ENCODE measurements at places on chromosomes 13 and 19.
A peak's percentile ranks its signal among the peaks of the same experiment; 100 is the strongest.

DNA sequence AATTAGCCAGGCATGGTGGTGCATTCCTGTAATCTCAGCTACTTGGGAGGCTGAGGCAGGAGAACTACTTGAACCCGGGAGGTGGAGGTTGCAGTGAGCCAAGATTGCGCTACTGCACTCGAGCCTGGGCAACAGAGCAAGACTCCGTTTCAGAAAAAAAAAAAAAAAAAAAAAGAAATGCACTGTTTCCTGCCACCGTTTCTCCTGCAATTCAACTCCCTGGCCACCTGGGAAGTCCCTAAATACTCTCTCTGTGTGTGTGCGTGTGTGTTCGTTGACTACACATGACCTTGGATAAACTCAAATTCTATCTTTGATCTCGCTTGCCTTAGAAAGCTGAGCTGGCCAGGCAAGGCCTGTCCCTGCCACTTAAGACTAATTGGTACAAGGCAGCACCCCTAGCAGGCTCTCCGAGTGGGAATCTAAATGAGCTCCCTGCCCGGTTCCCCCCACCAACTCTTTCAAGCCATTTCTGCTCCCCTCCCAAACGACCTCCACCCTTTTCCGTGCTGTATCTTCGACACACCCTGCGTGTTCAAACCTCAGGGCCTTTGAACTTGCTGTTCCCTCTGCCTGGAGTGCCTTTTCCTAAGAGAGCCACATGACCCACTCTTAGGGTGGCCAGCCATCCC lies 5.2 kb upstream of the BCAT2 start:
- peak; percentile 86 for DNase-seq

- DNase-seq = no peak
These were observed 3.0 kb downstream of the SLC15A1 start for GRCh38 chr13:98749501-98749900.

- DNase-seq = no peak
These were observed 47.7 kb downstream of the KLF2 start for GRCh38 chr19:16372065-16372915.

DNA sequence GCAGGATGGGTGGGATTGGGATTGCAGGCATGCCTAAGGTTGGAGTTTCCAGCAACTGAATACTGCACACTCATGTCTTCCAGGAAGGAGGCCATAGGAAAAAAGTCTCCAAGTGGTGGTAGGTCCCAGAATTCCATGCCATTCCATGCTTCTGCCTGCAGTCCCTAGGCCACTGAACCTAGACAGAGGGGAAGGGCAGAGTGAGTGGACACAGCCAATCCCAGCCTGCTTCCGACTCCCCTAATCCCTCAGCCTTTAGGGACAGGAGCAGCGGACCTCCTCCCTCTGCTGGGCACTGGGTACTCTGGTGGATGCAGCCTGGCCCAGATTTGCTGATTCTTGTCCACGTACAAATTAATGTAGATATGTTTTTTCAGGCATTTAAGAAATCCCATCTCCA lies 17.0 kb downstream of the VSTM2B start:
- no peak for DNase-seq

DNA sequence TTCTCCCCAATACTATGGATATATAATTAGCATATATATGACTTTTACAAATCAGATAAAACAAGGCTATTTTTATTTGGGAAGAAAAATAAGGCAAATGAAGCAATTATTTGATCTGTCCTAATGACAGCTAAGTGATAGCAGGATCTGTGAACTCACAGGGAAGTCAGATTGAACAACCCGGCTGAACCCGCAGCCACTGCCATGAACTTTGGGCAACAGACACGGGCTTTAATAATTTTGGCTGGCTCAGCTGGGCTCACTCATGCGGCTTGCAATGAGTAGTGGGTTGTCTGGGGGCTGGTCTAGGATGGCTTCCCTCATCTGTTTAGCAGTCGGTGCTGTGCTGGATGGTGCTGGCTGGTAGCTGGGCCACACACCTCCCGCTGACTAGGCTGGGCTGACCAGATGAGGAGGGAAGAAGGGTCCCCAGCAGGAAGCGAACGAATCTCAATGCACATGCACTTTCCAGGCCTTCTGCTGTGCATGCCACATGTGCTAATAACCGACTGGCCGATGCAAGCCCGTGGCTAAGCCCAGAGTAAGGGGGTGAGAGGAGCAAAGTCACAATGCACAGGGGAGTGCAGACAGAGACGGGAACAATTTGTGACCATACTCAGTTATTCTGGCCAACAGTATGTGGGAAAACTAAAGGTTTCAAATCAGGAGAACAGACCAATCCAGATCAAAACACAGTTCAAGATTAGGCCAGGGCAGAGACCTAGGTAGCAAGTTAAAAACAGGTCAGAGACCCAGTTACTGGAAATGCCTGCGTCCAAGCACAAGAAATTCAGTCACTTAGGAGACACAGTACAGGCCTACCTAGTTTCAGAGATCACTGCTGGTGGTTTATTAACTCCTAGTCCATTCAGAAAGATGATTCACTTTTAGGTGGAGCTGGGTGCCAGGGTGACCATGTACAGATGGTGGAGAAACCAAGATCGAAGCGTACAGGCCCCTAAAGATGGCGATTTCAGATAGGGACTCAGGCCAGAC lies 22.3 kb downstream of the CRYL1 start:
- no peak for DNase-seq

GRCh38 chr19:3897936-3898335 lies 17.5 kb downstream of the ATCAY start:
- DNase-seq = no peak

DNA sequence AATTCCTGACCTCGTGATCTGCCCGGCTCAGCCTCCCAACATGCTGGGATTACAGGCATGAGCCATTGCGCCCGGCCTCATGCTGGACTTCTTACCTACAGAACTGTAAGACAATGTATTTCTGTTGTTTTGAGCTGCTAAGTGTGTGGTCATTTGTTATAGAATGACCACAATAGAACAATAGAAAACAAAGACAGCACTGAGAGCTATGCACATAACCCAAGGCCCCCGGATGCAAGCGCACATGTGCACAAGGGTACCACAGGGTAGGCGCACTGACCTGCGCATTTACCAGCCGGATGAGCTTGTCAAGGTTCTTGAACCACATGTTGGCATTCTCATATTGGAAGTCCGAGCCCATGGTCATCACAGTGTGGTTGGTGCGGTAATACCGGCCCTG lies 5.6 kb downstream of the MAN2B1 start:
- DNase-seq = no peak

GRCh38 chr19:12774588-12775555 lies at the start of gene HOOK2:
TSS of gene HOOK2 (minus strand) at chr19:12775552. CDS start at chr19:12775449, 103 bp downstream.
- no peak for DNase-seq

- peak; percentile 83 for DNase-seq
These were observed 1.8 kb upstream of the ANGPTL4 start for GRCh38 chr19:8361921-8362793.

DNA sequence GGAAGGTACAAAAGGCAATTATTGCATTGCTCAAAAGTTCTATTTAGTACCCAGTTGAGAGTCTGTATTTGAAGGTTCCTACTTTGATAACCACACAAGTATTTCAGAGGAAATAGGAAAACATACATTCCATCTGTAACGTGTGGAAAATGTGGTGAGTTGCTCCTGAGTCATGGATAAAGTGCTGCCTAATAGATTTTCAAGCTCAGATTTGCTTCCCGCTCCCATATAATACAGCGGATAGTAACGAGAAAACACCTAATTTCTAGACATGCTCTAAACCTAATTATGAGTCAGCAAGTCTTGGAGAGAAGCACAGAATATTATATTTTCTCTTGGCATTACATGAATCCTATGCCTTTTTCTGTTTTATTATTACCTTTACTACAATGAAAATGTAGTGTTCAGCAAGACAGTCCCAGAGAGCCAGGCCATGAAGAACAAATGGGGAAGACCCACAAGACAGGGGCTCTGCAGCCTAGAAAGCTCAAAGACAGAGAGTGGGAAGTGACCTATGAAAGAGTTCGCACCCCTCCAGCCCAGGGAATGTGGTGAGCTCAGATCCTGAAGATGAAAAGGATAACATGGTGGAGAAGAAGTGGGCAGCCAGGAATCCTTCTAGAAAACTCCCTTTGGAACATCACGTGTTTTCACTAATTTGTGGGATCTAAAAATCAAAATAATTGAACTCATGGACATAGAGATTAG lies 116.1 kb downstream of the STARD13 start:
- DNase-seq = no peak

- DNase-seq = no peak
These were observed 11.6 kb downstream of the AKAP11 start for GRCh38 chr13:42283574-42283973.

GRCh38 chr13:33204130-33204927 lies 81.2 kb downstream of the STARD13 start:
- no peak for DNase-seq

- DNase-seq = peak; percentile 53
These were observed at the start of the genes PRDX2 and THSD8 for GRCh38 chr19:12801466-12802266. TSS of gene PRDX2 (minus strand) at chr19:12801800. CDS start at chr19:12801261, 539 bp downstream. TSS of gene THSD8 (plus strand) at chr19:12802069. CDS start at chr19:12802072, 3 bp downstream.

DNA sequence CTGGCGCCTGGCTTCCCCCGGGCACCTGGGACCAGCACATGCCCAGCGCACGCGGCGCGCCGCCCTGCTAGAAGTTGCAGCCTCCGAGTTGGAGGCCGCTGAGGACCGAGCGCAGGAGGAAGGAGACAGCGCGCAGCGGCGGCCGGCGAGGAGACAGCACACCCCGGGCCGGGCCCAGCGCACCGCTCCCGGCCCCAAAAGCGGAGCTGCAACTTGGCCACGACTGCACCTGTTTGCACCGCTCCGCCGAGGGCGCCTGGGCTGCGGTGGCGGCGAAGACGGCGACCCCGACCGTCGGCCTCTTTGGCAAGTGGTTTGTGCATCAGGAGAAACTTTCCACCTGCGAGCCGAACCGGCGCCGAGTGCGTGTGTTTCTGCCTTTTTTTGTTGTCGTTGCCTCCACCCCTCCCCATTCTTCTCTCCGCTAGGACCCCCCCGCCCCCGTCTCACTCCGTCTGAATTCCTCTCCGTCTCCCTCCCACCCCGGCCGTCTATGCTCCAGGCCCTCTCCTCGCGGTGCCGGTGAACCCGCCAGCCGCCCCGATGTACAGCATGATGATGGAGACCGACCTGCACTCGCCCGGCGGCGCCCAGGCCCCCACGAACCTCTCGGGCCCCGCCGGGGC lies at the start of gene SOX1:
Gene SOX1, plus strand, starts transcription at position 34 of the 626 bp plus-strand sequence. Its CDS starts 510 bp downstream, at position 544.
- no peak for DNase-seq

GRCh38 chr13:100751826-100752225 lies 77.2 kb upstream of the TMTC4 start:
- peak; percentile 6 for DNase-seq

- DNase-seq = no peak
These were observed 61.4 kb downstream of the CCNE1 start for GRCh38 chr19:29873024-29873800.

DNA sequence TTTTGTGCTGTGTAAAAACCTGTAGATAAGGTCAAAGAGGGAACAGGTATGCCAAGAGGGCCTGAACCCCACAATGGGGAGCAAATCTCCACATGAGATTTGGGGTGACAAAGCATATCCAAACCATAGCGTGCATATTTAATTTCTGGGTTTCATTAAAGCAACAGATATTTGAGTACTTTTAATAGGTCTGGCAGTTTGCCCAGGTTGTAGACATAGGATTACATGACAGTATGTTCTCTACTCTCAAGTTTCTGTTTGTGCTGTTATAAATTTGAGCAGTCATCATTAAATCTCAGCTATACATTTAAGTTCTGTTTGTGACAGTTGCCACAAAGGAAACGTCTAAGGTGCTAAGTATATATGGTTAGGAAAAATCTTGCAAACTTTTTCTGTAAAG lies 236.4 kb downstream of the ATP8A2 start:
- DNase-seq = no peak

DNA sequence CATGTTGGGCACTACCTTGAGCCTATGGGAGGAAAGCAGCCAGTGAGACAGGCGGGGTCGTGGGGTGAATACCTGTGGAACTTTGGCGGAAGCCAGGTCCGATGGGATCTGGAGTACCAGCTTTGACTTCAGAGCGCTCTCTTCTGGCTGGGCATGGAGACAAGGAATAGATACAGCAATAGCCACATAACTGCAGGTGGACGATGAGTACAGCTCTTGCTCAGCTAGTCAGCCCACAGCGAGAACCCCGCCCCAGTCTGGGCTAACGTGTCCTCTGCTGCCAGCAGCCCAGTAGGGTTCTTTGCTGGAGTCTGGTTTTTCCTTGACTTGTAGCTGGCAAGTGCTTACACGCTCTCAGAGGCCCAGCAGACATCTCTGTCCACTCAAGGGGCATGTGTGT lies 83.4 kb downstream of the SIPA1L3 start:
- no peak for DNase-seq

DNA sequence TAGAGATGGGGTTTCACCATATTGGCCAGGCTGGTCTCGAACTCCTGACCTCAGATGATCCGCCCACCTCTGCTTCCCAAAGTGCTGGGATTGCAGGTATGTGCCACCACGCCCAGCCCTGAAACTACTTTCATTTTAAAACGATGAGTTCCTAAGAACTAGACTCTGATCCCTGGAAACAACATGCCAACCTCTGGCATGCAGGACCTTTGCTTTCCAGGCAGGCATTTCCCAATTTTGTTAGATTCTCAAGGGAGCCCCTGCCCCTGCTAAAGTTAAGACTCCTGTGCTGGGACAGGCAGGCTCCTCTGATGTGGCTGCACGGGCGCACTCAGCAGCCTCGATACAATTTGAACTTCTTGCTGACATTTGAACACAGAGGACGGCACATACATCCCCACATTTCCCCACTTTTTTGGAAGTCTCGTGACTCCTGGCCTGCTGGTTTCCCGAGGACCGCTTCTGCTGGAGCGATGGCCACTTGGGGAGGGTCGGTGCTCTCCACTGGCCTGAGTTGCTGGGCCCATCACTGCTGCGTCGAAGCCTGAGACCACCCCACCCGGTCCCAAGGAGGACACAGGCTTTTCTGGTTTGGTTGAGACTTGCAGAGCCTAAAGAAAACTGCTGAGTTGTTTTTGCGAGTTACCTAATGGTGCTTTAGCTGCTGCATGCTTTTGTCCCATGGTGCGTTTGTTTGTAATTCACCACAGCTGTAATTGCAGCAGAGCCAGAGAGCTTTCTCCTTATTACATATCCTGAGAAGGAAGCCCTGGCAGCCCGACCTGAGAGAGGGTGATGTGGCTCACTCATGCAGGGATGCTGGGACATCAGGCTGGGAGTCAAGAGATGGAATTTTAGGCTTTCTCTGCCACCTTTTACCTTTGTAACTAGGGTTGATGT lies 8.2 kb downstream of the ATP11A start:
- peak; percentile 53 for DNase-seq

GRCh38 chr19:38034492-38034860 lies 127.5 kb downstream of the SIPA1L3 start:
- DNase-seq = no peak

- DNase-seq = peak; percentile 1
These were observed 1090.9 kb downstream of the PCDH9 start for GRCh38 chr13:66139250-66139649.

- DNase-seq = no peak
These were observed 17.4 kb upstream of the FEM1A start for GRCh38 chr19:4774136-4774535.

GRCh38 chr19:10699650-10700335 lies 1.4 kb upstream of the QTRT1 start:
- DNase-seq = peak; percentile 35

- DNase-seq = no peak
These were observed 431 bp downstream of the FUT3 start for GRCh38 chr19:5850743-5851293.

DNA sequence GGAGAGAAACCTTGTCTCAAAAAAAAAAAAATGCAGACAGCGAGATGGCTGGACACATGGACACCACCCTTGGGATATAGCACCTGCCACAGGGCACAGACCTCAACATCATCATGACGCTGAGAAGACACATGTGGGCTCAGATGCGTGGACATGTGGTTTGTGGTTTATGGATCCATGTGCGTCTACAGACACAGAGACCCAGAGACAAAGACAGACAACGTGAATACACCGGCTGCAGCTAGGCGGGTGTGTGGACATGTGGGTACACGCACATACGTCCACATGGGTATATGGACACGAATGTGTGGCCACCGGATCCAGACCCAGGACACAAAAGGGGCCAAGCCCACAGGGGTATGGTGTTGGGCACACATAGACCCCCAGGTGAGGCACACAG lies 1.3 kb downstream of the TNFSF14 start:
- no peak for DNase-seq
